ENCODE measurements at places on chromosomes 11 and 22.

GRCh38 chr11:130511765-130512164 is 63.3 kb downstream of the ADAMTS15 start:
- no peak for DNase-seq

GRCh38 chr11:2304506-2305139 is 2.8 kb downstream of the TSPAN32 start:
- DNase-seq: no peak

- DNase-seq: no peak
Observed at GRCh38 chr11:117315285-117316196, 515 bp downstream of the BACE1 start.

- no peak for DNase-seq
Observed at GRCh38 chr11:58275002-58275401, 6.9 kb upstream of the OR10W1 start.

DNA sequence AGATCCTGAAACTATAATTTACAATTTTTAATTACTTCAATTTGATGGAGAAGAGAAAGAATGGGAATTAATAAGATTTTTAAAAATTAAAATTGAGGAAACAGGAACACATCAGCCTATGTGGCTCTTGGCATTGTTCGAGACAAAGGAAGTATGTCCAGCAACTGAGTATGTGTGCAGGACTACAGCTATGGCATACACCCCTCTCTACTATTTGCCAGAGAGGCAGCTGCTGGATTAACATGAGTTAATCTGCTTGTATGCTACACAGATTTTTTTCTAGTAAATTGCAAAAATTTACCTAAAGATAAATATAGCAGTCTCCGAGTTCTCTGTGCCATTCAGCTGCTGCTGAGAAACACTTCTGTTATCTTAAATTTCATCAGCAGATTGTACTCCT is 70.6 kb downstream of the PHF21A start:
- no peak for DNase-seq

- DNase-seq: no peak
Observed at GRCh38 chr22:37632174-37633088, 7.0 kb upstream of the SH3BP1 start.

DNA sequence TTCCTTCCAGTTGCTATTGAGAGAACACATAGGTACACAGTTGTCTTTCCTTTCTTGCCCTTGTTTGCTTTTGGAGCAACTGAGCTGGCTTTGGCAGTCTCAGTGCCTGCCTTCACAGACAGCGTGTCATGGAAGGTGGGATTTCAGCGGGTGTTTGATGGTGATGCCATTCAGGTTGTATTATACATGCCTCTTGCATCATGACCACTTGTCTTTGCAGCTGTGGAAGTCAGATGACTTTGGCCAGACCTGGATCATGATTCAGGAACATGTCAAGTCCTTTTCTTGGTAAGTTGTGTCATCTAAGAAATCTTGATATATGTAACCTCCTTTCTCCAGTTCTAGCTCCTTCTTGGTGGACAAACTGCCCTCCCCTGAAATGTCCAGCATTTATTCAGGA is 37.1 kb upstream of the SORL1-AS1 start:
- DNase-seq: no peak

- DNase-seq: no peak
Observed at GRCh38 chr11:14454861-14455632, 44.6 kb downstream of the COPB1 start.

- DNase-seq: no peak
Observed at GRCh38 chr11:29200791-29201562, 815.9 kb downstream of the KCNA4 start.

GRCh38 chr11:34266090-34266912 is 91.5 kb downstream of the ABTB2 start:
- DNase-seq: no peak

DNA sequence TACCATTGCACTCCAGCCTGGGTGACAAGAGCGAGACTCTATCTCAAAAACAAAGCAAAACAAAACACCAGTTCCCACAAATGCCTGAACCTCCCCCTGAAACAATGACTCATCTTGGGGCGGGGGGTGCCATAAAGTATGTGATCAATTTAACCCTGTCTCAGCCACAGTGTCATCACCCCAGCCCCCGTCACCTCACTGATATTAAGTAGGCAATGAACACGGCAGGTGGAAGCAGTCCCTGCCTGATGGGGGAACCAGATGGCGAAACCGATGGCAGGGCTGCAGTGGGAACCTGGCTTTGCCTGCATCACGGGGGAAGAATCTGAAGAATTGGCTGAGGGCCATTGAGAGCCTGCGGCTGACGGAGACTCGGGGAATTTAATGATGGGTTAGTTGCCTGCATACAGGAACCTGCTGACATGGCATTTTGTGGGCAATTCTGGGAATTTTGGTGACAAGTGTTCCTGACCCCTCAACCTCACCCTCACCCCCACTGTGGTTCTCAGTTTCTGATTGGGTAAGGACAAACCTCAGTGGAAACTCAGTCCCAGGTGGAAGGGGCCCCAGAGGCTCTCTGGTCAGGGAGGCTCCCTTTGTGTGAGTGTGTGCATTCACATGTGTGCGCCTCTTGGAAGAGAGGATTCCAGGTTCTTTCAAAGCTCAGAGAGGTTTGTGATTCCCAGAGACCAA is 39.1 kb upstream of the SHISAL1 start:
- peak; percentile 19 for DNase-seq

- DNase-seq: no peak
Observed at GRCh38 chr11:109043315-109043714, 378.4 kb downstream of the DDX10 start.

- no peak for DNase-seq
Observed at GRCh38 chr22:27597703-27598444, 203.7 kb downstream of the MN1 start.

DNA sequence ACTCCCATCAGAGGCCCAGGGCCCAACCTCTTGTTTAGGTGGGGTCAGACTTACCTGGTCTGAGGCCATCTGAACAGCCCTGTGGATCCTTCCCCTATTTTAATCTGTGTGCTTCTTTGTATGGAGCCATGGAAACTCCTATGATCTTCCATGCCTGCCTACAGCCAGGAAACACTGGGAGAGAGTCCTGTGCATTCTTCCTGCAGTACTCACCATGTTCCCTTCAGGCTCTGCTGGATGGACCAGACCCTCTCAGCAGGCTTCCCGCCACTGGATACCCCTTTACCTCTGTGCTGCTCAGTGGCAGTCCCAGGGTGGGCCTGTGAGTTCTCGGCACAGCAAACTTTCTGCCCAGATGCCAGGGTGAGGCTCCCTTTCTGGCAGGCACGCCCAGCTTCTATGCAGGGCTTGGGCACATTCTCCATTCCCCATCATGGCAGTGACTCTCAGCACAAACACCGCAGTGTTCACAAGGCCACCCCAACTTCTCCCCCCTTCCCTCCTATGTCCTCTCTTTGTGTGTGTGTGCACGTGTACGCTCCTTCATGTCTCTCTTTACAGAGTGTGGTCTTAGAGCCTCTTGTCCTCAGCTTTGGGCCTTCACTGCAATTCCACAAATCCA is 34.8 kb downstream of the NEU3 start:
- DNase-seq: no peak

DNA sequence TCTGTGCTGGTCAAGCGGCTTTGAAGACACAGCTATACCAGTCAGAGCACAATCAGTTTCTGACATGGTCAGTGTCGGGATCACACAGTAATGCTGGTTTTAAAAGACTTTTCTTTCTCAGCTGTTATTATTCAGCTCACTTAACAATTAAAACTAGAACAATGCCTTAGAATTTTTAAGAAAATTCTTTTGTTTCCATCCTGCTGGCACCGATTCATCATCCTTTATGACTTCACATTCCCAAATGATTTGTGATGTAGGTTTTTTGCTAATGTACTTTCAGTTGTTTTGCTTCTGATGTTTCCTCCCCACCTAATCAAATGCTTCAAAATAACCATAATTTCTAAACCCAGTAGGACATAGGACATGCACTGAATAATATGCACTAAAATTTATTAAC is 34.5 kb upstream of the OLFML1 start:
- no peak for DNase-seq

GRCh38 chr22:49185312-49185969 is 642.2 kb downstream of the BRD1 start:
- no peak for DNase-seq

DNA sequence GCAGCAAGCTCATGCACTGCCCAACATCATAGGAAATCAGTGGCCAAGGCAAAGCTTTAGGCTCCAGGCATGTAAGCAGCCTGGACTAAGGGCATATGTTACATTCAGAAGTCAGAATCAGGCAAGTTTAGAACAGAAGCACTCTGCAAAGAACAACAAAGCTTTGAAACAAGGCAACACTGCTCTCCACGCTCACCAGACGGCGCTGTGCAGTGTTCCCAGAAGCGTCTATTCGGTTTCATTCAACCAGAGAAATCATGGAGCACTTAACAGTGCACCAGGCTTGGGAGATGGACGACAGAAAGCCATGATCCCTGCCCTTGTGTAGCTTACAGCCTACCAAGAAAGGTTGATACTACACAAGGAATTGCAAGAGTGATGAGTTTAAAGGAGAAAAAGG is 555.8 kb downstream of the BUD13 start:
- peak; percentile 4 for DNase-seq

DNA sequence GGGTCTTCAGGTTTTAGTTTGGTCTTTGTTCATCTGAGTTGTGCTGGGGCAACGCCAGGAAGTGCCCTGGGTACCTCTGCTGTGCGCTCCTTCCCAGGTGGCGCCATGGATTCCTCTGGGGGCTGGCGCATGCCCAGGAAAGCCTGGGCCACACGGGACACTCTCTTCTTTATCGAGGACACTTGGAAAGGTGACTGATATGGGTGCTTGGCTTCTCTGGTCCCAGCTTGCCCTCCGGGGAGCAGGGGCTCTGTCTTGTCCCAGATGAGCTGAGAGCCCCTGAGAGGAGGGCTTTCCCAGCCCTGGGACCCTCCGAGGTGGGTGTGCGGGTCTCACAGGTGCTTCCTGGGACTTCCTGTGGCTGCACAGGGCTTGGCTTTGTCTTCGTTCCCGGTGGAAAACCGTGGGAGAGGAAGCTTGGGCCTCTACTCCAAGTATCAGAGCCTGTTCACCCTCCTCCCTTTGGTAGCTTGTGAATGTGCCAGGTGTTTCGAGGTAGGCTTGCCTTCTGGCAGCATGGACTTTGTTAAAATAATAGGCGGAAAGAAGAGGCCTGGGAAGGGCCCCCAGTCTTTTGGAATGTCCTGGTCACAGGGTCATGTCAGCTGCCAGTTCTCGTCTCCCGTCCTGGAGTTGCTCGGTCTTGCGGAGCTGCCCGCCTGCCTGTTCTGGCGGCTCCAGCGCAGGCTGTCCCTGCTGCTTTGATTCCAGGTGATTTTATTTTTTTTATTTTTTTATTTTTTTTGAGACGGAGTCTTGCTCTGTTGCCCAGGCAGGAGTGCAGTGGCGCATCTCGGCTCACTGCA is 10.1 kb upstream of the NEAT1 start:
- DNase-seq: no peak

DNA sequence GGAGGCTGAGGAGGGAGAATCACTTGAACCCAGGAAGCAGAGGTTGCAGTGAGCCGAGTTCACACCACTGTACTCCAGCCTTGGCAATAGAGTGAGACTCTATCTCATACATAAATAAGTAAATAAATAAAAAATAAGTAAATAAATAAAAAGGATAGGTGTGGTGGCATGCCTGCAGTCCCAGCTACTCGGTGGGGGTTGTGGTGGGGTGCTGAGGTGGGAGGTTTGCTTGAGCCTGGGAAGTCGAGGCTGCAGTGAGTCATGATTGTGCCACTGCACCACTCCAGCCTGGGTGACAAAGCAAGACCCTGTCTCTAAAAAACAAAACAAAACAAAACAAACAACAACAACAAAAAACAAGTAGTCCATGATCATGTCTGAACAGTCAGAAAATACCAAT is 3.1 kb downstream of the LARGE2 start:
- DNase-seq: no peak

- peak; percentile 47 for DNase-seq
Observed at GRCh38 chr22:50270666-50271394, 650 bp upstream of the MAPK11 start.

Measured in activated CD4-positive, alpha-beta T cell treated with anti-CD3 and anti-CD28 coated beads for 24 hours (primary cell).